Activated T-helper 17 cell treated with anti-CD3 and anti-CD28 coated beads, Interleukin-2, amount 50 U/mL, for 72 hours (primary cell): ENCODE measurements at places on chromosomes 16 and 17.

- no peak for ATAC-seq
- H3K4me3 ChIP-seq: peak overlapping the region; percentile 86
- H3K36me3 ChIP-seq: peaks cover 20% of the 10 kb centered on the region
- peak overlapping the region; percentile 98 for H3K27ac ChIP-seq
- H3K27me3 ChIP-seq: no peaks in the 10 kb centered on the region
Measured at GRCh38 chr17:60601447-60602384, 1.7 kb downstream of the PPM1D start.

DNA sequence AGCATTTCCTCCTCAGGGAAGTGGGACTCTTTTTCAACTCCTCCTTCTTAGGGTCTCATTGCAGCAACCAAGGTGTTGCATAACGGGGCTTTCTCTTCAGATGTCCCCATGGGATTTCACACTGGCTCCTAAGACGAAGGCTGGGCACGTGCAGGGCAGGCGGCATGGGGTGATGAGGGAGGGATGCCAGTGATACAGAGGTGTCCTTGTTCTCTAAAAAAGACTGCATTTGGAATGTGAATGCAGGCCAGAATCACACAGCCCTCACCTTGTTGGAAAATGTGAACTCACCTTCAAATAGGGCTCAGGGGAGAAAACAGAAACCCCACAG, 105.6 kb downstream of the XYLT1 start:
- peak overlapping the region; percentile 82 for H3K4me3 ChIP-seq
- peaks cover 7% of the 10 kb centered on the region for H3K36me3 ChIP-seq
- peaks cover 76% of the 10 kb centered on the region for H3K4me1 ChIP-seq
- peak overlapping the region; percentile 99 for H3K27ac ChIP-seq

- no peak for ATAC-seq
- H3K27me3 ChIP-seq: no peaks in the 10 kb centered on the region
- no peaks in the 10 kb centered on the region for H3K4me1 ChIP-seq
- H3K4me3 ChIP-seq: no peak overlapping the region
- no peak overlapping the region for H3K27ac ChIP-seq
- H3K36me3 ChIP-seq: no peaks in the 10 kb centered on the region
Measured at GRCh38 chr16:52501746-52502145, 45.2 kb downstream of the TOX3 start.

DNA sequence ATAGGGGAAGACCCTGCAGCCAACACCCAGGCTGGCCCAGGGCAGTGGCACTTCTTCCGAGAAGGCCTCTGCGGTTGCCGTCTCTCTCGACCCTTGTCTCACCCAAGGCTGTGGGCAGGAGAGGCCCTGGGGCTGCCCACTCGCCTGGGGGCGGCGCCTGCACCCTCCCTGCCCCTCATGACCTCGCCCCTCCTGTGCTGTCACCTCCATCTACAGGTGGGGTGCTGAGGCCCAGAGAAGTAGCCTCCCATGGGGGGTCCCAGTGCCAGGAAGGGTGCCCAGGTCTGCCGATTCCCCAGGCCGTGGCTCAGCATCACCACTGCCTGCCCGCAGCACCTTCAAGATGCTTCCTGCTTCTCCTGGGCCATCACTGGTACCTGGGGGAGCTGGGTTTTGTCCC, 992 bp downstream of the NLRC3 start:
- H3K27me3 ChIP-seq: no peaks in the 10 kb centered on the region
- H3K4me1 ChIP-seq: peaks cover 7% of the 10 kb centered on the region
- peak overlapping the region; percentile 90 for H3K4me3 ChIP-seq

DNA sequence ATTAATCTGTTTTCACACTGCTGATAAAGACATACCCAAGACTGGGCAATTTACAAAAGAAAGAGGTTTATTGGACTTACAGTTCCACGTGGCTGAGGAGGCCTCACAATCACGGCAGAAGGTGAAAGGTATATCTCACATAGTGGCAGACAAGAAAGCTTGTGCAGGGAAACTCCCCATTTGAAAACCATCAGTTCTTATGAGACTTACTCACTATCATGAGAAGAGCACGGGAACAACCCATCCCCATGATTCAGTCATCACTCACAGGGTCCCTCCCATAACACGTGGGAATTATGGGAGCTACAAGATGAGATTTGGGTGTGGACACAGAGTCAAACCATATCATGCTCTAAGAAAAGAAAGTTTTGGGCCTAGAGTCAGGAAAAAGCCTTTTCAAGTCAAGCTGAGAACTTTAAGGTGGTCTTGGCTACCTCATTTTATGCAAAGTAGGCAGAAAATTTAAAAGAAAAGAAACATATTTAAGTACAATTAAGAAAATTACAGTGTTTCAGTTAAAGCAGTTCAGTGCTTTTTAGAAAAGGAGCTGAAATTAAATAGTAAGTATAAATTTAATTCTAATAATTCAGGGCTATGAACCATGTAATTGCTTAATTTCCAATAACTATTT, 24.9 kb upstream of the CRYM start:
- H3K4me3 ChIP-seq: peak overlapping the region; percentile 89
- H3K27ac ChIP-seq: no peak overlapping the region

DNA sequence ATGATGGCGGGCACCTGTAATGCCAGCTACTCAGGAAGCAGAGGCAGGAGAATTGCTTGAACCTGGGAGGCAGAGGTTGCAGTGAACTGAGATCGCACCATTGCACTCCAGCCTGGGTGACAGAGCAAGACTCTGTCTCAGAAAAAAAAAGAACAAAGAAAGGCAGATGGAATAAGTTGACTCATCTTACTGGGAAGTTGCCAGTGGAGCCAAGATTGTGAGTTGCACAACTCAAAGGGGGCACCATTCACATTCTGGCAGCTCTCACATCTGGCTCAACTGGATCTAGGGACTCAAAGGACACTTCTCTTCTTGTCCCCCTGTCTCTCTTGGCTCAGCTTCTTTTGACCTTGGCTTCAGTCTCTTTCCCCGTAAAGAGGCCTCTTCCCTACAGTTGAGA, 53.7 kb upstream of the ETV4 start:
- no peak overlapping the region for H3K4me3 ChIP-seq
- no peak for ATAC-seq
- H3K27ac ChIP-seq: no peak overlapping the region
- no peaks in the 10 kb centered on the region for H3K4me1 ChIP-seq
- no peaks in the 10 kb centered on the region for H3K36me3 ChIP-seq
- no peaks in the 10 kb centered on the region for H3K27me3 ChIP-seq

- no peaks in the 10 kb centered on the region for H3K36me3 ChIP-seq
- no peak overlapping the region for H3K27ac ChIP-seq
Measured at GRCh38 chr16:5903153-5903552, 805.6 kb upstream of the EEF2KMT start.

DNA sequence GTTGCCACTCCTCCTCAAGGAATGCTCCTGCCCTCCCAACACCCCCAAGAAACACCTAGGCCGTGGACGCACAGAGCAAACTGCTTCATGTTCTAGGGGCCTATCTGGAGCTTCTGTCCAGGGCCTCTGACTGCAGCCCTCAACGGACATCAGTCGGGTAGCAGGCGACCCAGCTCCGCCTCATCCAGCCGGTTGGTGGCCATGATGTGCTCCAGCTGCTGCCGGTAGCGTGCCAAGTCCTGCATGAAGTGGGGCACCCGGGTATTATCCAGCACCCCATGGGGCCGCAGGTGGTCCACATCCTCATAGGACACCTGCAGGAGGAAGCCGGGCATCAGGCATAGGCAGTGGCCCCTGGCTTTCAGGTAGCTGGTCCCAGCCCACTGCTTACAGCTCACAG, 6.3 kb downstream of the NOL3 start:
- H3K36me3 ChIP-seq: peaks cover 62% of the 10 kb centered on the region
- peak overlapping the region; percentile 56 for H3K27ac ChIP-seq
- H3K4me3 ChIP-seq: peak overlapping the region; percentile 99
- H3K4me1 ChIP-seq: peaks cover 42% of the 10 kb centered on the region
- no peak for ATAC-seq

- no peaks in the 10 kb centered on the region for H3K36me3 ChIP-seq
- ATAC-seq: no peak
- H3K27me3 ChIP-seq: peaks cover 26% of the 10 kb centered on the region
- H3K4me3 ChIP-seq: no peak overlapping the region
- H3K27ac ChIP-seq: no peak overlapping the region
- peaks cover 17% of the 10 kb centered on the region for H3K4me1 ChIP-seq
Measured at GRCh38 chr16:68445458-68445857, 2.9 kb downstream of the SMPD3 start.

GRCh38 chr16:80803339-80804055, 901 bp downstream of the CDYL2 start:
- peak overlapping the region; percentile 75 for H3K27ac ChIP-seq
- no peaks in the 10 kb centered on the region for H3K36me3 ChIP-seq
- ATAC-seq: peak; percentile 12
- H3K27me3 ChIP-seq: no peaks in the 10 kb centered on the region
- H3K4me3 ChIP-seq: peak overlapping the region; percentile 78

DNA sequence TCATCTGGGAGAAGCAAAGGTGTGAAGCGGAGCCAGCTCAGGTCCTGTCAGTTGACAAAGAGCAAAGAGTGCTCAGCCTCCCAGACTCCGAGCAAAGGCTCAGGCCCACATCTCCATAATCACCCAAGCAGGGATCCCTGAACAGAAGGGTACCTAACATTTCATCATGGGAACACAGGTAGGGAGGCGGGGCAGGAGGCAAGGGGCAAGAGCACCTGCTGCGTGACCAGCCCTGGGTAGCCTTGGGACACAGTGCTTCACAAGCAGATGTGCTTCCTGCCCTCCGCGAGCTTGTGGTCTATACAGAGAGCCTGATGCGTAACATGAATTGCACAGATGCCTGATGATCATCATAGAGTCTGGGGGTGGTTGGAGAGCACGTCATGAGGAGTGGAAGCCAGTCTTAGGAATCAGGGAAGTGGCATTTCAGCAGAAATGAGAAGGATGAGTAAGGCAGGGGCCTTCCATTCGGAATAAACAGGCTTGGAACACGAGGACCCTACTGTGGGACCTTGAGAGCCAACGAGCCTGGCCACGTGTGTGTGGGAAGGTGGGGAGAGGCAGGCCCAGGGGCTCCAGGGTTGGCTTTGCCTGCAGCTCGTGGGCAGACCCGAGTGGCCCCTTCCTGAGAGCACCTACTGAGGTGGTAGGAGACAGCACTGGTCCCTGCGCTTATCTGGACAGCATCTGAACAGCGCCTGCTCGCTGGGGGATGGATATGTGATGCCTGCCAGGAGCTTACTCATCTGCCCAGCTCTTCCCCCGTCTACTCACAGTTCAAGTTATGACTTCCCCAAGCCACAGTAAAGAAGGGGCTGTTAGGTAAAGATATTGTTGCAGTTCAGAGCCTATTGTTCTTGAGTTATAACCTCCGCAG, 125.8 kb downstream of the CCDC182 start:
- peaks cover 17% of the 10 kb centered on the region for H3K4me1 ChIP-seq
- H3K36me3 ChIP-seq: peaks cover 37% of the 10 kb centered on the region
- peak; percentile 51 for ATAC-seq
- no peak overlapping the region for H3K4me3 ChIP-seq

DNA sequence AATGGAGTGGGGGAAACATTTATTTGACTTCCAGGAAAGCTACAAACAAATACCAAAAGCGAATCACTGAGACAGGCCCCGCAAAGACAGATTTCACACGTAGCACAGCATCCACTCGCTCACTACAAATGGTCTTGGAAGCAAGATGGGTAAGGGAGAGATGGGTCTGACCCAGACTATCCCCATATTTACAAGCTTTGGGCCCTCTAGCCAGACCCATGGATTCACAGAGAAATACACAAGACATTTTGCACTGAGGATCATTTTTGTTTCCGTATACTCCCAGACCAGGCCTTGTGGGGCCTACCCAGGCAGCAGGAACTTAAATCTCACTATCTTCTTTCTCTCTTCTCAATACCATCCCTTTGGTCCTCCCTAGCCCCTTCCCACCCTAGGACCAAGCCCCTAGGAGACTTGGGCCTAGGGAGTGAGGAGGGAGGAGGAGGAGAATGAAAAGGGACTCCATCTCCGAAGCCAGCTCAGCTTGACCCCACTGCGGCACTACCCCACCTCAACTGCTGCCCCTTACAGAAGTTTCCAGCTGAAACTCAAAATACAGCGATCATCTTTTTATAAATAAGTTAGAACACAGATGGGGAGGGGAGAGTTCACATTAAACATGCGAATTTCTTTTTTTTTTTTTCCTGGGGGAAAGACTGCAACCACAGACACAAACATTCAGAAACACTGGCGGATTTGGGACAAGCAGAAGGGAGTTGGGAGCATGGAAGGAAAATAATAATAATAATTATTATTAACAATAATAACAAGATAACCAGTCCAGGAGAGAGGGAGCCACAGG, 1.4 kb upstream of the HOXB3 start:
- H3K27me3 ChIP-seq: peaks cover 67% of the 10 kb centered on the region
- H3K27ac ChIP-seq: no peak overlapping the region
- no peak overlapping the region for H3K4me3 ChIP-seq
- peaks cover 11% of the 10 kb centered on the region for H3K4me1 ChIP-seq
- H3K36me3 ChIP-seq: no peaks in the 10 kb centered on the region

DNA sequence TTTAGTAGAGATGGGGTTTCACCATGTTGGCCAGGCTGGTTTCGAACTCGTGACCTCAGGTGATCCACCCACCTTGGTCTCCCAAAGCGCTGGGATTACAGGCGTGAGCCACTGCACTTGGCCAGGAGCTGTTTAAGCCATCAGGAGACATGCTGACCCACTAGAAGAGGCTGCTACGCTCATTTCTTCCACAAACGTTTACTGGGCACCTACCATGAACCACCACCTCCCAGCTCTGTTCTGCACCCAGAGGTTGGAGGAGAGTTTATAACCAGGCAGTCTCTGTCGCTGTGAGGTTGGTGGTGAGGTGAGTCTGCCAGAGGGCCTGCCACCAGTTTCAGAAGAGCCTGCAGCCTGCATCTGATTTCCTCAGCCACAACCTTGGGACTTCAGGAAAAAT, 51.8 kb downstream of the SF3B3 start:
- ATAC-seq: peak; percentile 9
- H3K27ac ChIP-seq: no peak overlapping the region
- H3K27me3 ChIP-seq: no peaks in the 10 kb centered on the region
- peaks cover 46% of the 10 kb centered on the region for H3K36me3 ChIP-seq
- H3K4me1 ChIP-seq: peaks cover 22% of the 10 kb centered on the region
- H3K4me3 ChIP-seq: no peak overlapping the region

DNA sequence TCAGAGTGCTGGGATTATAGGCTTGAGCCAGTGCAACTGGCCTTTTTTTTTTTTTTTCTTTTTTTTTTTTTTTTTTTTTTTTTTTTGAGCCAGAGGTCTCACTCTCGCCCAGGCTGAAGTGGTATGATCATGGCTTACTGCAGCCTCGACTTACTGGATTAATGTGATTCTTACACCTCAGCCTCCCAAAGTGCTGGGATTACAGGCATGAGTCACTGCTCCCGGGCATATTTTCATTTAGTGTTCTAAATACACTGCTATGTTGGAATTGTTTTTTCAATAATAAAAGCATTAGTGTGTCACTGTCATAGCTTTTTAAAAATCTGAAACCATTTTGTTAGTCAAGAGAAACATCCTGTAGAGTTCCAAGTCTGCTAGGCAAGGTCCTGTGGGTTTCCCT, 40.3 kb downstream of the NDE1 start:
- no peak overlapping the region for H3K27ac ChIP-seq
- no peak for ATAC-seq
- no peak overlapping the region for H3K4me3 ChIP-seq
- H3K4me1 ChIP-seq: no peaks in the 10 kb centered on the region

- H3K27ac ChIP-seq: peak overlapping the region; percentile 84
- no peaks in the 10 kb centered on the region for H3K27me3 ChIP-seq
- peaks cover 37% of the 10 kb centered on the region for H3K4me1 ChIP-seq
Measured at GRCh38 chr16:87390641-87391323, 1.4 kb upstream of the MAP1LC3B start.

- H3K27me3 ChIP-seq: peaks cover 6% of the 10 kb centered on the region
- no peak for ATAC-seq
- no peak overlapping the region for H3K27ac ChIP-seq
- H3K4me1 ChIP-seq: no peaks in the 10 kb centered on the region
Measured at GRCh38 chr16:81158964-81159363, 62.8 kb upstream of the GCSH start.
